Activated CD4-positive, alpha-beta memory T cell treated with anti-CD3 and anti-CD28 coated beads, Interleukin-2, amount 10 ng/mL, durations not matched to agents 7 days and 5 days (primary cell): ENCODE measurements at places on chromosomes 7 and 10.

- no peaks in the 10 kb centered on the region for H3K36me3 ChIP-seq
- H3K4me3 ChIP-seq = no peak overlapping the region
- no peak for DNase-seq
- H3K27me3 ChIP-seq = no peaks in the 10 kb centered on the region
Measured at GRCh38 chr7:81233208-81233940, 314.5 kb upstream of the SEMA3C start.

GRCh38 chr10:3935933-3936359, 150.9 kb upstream of the KLF6 start:
- peak overlapping the region; percentile 58 for H3K4me3 ChIP-seq
- H3K4me1 ChIP-seq = peaks cover 50% of the 10 kb centered on the region
- DNase-seq = no peak
- H3K27me3 ChIP-seq = no peaks in the 10 kb centered on the region

GRCh38 chr10:107409522-107409921, 245.0 kb upstream of the SORCS1 start:
- no peak overlapping the region for H3K27ac ChIP-seq
- no peak for DNase-seq
- H3K4me1 ChIP-seq = no peaks in the 10 kb centered on the region
- H3K4me3 ChIP-seq = no peak overlapping the region
- H3K36me3 ChIP-seq = no peaks in the 10 kb centered on the region

DNA sequence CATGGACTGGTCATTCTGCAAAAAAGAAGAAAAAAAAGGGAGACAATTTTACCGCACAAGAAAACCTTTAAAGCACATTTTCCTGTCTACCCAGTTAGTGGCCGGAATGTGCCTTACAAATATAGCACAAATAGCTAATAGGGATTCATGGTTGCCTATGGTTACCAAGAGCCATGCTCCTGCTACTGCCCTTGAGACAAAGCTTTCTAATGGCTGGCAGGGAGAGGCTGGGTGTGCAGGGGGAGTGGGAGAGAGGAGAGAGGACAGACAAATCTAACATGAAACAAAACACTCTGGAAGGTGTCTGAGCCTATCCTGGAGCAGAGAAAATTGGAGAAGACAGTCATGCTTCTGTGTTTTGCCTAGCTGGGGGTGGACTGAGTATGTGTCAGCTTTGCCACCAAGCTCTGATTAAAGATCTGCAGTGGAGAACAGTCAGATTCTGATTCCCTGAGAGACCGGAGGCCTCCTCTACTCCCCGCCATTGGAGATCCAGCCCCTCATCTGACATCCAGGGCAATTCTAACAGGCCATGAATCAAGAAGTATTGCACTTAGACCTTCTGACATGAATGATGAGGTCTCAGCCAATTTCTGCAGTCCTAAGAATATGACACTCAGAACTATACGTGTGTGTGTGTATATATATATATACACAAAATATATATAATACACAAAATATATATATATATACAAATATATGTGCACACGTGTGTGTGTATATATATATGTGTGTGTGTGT, 80.2 kb downstream of the PRTFDC1 start:
- no peak for DNase-seq
- no peaks in the 10 kb centered on the region for H3K27me3 ChIP-seq
- H3K27ac ChIP-seq = no peak overlapping the region
- H3K4me3 ChIP-seq = no peak overlapping the region
- peaks cover 6% of the 10 kb centered on the region for H3K36me3 ChIP-seq

DNA sequence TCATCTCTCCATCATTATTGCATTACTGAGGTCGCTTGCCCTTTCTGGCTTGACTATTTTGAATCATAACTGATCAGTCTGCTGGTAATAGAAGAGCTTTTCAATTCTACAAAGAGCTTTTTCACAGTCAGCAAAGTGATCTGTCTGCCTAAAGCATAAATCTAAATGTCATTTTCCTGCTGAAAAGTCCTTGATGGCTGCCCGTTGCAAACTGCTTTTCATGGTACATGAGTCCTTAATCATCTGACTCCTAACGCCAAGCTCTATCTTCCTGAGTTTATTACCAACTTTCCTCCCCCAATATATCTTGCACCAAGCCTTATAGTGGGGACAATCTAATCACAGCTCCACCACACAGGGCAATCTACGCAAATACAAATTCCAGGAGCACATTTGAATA, 39.8 kb downstream of the THSD7A start:
- H3K36me3 ChIP-seq = no peaks in the 10 kb centered on the region
- H3K4me3 ChIP-seq = no peak overlapping the region
- DNase-seq = no peak
- H3K27ac ChIP-seq = no peak overlapping the region

DNA sequence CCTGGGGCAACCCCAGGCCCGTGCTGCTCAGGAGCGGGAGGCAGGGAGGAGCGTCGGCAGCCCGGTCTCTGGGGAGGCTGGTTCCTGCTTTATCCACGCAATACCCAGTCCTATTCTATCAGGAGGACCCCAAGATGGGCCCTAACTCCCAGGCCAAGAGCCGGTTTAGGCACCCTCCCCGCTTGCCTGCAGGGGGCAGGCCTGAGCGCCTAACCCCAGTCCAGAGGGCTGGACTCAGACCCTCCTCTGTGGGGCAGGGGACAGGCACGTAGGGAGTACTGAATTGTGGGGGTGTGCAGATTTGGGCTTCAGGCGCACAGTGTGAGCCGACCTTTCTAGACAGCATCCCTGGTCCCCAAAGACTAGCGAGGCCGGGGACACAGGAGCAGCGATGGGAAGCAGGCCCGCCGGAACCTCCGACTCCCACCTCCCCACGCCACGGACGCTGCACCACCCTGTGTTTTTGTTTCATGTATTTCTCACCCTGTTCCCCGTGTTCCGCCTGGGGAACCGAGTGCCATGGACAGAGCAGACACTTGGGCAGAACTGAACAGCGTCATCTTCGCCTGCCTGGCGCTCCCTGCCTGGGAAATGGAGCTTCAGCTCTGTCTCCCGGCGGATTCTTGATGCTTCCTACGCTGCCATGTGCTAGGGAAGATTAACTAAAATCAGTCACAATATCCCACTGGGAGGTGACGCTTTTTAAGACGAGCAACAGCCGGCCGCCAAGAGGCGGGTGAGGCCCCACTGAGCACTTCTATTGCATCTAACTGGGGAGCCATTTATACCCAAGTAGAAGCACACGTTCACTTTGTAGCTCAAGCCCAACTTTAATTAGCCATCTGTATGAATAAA, 5.3 kb downstream of the NUDT1 start:
- no peak overlapping the region for H3K4me3 ChIP-seq
- peaks cover 16% of the 10 kb centered on the region for H3K36me3 ChIP-seq
- peaks cover 48% of the 10 kb centered on the region for H3K4me1 ChIP-seq

DNA sequence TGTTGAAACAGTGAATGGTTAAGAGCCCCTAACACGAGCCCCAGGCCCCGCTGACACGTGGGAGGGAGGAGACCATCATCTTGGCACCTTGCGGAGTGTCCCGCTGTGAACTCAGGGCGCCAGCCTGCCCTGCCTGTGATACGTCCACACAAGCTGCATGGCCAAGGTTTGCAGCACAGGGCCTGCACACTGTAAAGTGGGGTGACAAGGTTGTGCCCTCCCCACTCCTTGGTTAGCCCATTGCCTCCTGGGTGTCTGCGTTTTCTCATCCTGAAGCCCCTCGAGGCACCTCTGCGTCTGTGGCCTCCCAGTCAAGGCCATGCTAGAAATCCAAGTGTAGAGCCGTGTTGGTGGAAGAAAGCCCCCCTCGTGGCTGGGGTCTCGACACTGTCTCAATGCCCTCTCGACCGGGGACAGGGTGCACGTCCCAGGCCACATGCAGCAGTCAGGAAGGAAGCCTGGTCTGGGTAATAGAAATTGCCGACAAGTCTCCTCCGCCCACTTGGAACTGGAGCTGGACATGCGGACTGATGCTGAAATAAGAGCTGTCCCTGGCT, 192.1 kb downstream of the DNAJB6 start:
- H3K4me1 ChIP-seq = no peaks in the 10 kb centered on the region
- H3K36me3 ChIP-seq = no peaks in the 10 kb centered on the region
- no peak overlapping the region for H3K4me3 ChIP-seq
- DNase-seq = peak; percentile 11

- H3K4me3 ChIP-seq = peak overlapping the region; percentile 93
- H3K36me3 ChIP-seq = peaks cover 50% of the 10 kb centered on the region
- peaks cover 66% of the 10 kb centered on the region for H3K4me1 ChIP-seq
- peak overlapping the region; percentile 100 for H3K27ac ChIP-seq
Measured at GRCh38 chr10:128049226-128050120, 76.8 kb downstream of the MKI67 start.

GRCh38 chr10:106708506-106708905, 456.0 kb downstream of the SORCS1 start:
- no peak for DNase-seq
- no peak overlapping the region for H3K4me3 ChIP-seq
- H3K4me1 ChIP-seq = no peaks in the 10 kb centered on the region
- H3K27ac ChIP-seq = no peak overlapping the region

DNA sequence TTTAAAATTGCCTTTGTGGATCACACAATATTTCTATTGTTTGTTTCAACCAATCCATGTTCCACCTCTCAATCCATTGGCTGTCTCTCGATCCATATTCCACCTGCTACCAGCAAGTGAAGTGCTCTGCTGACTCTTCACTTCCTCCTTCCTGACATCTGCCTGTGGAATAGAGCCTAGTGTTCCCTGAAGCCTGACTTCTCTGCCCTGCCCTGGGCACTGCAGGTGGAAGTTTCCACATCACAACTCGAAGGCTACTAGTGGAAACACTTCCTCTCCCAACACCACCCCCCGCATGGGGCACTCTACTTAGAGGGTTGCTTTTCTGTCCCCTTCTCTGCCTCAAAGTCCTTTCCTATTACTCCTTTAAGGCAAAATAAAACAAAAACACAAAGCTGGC, 563.8 kb upstream of the IGFBP3 start:
- no peaks in the 10 kb centered on the region for H3K4me1 ChIP-seq
- no peaks in the 10 kb centered on the region for H3K36me3 ChIP-seq
- no peak overlapping the region for H3K4me3 ChIP-seq
- H3K27ac ChIP-seq = no peak overlapping the region
- DNase-seq = no peak

GRCh38 chr10:126842836-126843235, 62.4 kb upstream of the DOCK1 start:
- H3K27ac ChIP-seq = no peak overlapping the region
- no peaks in the 10 kb centered on the region for H3K4me1 ChIP-seq
- no peaks in the 10 kb centered on the region for H3K27me3 ChIP-seq
- no peak overlapping the region for H3K4me3 ChIP-seq
- H3K36me3 ChIP-seq = no peaks in the 10 kb centered on the region

- H3K27ac ChIP-seq = no peak overlapping the region
- H3K27me3 ChIP-seq = no peaks in the 10 kb centered on the region
- DNase-seq = no peak
- H3K36me3 ChIP-seq = peaks cover under 1% of the 10 kb centered on the region
- peaks cover 30% of the 10 kb centered on the region for H3K4me1 ChIP-seq
Measured at GRCh38 chr7:2036786-2037185, 196.0 kb downstream of the MAD1L1 start.

- no peak overlapping the region for H3K4me3 ChIP-seq
- DNase-seq = no peak
- no peaks in the 10 kb centered on the region for H3K4me1 ChIP-seq
- H3K27me3 ChIP-seq = no peaks in the 10 kb centered on the region
- no peaks in the 10 kb centered on the region for H3K36me3 ChIP-seq
Measured at GRCh38 chr7:91079487-91079886, 184.7 kb upstream of the FZD1 start.

- H3K4me1 ChIP-seq = no peaks in the 10 kb centered on the region
- no peaks in the 10 kb centered on the region for H3K27me3 ChIP-seq
- no peak for DNase-seq
- H3K36me3 ChIP-seq = no peaks in the 10 kb centered on the region
- H3K27ac ChIP-seq = no peak overlapping the region
Measured at GRCh38 chr10:131403936-131404335, 92.4 kb upstream of the TCERG1L start.

DNA sequence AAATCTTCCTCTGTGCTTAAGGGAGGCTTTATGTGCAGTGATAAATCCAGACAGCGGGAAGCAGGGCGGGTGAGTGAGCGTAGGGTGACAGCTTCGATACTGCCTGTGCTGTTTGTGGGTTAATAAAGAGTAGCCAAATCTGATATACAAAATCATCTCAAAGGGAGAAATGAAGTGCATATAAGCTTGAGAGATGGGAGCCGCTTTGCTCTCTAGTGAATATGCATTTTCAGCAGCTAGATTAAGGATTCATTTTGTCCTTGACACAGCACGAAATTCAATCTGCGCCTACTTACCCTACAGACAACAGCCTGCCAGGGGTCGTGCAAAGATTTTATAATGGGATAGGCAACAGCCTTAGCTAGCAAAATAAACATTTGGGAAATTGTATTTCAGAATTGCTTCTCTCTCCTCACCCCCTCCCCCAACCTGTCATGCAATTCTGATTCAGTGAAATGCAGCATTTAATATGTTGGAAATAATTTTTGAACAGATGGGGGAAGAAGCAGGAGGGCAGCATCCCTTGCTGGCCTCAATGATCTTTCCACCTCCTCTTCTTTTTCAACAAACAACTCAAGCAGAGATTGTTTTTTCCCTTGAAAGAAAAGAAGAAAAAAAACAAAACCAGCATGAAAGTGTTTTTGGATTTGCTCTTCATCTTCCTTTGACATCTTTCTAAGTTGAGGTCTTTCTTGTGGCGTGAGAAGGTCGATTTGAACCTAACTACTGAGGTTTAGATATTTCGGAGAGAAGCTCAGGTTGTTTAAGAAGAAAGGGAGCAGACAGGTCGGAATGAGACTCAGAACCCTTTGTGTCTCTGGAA, 117.9 kb downstream of the AOAH start:
- DNase-seq = no peak
- H3K36me3 ChIP-seq = no peaks in the 10 kb centered on the region
- H3K27me3 ChIP-seq = no peaks in the 10 kb centered on the region
- H3K4me3 ChIP-seq = no peak overlapping the region
- H3K4me1 ChIP-seq = peaks cover 24% of the 10 kb centered on the region
- H3K27ac ChIP-seq = no peak overlapping the region

DNA sequence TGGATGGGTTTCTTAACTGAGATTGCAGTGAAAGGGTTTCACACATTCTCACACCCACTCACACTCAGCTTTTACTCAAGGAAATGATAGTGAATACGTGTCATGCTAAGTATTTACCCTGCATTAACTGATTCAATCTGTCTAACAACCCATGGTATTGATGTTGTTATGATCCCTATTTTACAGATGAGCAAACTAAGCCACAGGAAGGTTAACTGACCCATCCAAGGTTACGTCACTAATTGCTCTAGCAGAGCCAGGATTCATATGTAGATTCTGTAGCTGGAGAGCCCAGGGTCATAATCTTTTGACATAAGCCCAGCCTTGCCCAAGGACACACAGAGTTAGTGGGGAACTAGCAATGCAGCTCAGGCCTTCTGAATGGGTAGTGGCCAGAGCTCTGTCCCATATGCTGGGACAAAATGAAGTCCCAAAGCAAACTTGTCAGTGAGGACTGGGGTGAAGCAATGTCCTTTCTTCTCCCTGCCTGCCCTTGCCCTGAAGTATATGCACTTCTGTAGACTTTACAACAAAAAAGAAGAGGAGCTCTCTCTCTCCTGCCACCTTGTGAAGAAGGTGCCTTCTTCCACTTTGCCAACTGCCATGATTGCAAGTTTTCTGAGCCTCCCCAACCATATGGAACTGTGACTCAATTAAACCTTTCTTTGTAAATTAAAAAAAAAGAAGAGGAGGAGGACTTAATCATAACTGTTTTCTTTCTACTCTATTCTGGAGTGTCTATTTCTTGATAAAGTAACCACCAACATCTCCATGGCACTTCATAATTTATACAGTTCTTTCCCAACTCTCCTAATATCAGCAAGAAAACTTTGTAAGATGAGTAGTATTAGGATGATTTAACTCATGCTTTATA, 4.9 kb upstream of the CYP3A7 start:
- peaks cover 3% of the 10 kb centered on the region for H3K36me3 ChIP-seq
- H3K4me1 ChIP-seq = peaks cover 9% of the 10 kb centered on the region
- no peaks in the 10 kb centered on the region for H3K27me3 ChIP-seq
- no peak overlapping the region for H3K4me3 ChIP-seq
- no peak overlapping the region for H3K27ac ChIP-seq
- no peak for DNase-seq
